ENCODE measurements at places on chromosomes 5 and 9.

DNA sequence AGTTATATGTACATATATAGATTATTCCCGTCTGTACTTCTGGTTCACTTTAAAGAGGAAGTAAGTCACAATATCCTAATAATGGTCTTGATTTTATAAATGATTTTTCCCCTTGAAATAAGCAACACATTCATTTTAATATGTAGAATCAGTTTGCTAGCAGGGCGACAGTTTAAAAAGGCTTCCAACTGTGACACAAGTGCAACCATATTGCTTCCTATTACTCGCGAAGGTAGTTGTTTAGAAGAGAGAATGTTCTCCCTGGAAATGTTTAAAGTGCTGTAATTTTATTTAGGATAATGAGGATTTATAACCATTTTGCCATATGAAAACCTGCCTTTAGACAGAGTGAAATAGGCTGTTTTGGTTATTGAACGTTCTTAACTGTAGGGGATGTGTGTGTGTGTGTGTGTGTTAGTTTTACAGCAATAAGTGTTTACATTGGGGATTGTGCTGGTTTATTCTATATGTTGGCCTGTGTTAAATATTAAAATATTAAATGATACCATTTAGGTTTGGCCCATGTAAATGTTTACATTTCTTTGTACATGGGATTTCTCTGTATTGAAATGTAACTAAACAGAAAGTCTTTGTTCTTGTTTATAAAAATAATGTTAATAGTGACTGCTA, 138.3 kb downstream of the PBX3 start:
- DNase-seq, result no peak

GRCh38 chr9:136886610-136887597, 588 bp downstream of the TRAF2 start:
- DNase-seq, result no peak

DNA sequence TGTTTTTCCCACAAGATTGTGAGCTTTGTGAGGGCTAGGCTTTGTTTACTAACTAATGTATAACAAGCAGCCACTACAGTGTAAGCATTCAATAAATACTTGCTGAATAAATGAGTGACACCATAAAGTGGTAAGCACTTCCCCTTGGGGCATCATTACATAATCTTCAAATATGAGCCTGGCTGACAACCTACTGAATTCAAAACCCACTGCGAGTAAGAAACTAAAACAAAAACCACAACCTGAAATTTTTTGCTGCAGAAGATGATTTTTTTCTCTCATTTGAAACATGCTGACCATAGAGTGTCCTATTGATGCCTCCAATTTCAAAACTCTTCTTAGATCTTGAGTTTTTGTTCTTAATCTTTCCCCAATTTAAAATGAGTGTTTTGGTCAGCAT, 331.3 kb upstream of the CCNG1 start:
- DNase-seq, result no peak

DNA sequence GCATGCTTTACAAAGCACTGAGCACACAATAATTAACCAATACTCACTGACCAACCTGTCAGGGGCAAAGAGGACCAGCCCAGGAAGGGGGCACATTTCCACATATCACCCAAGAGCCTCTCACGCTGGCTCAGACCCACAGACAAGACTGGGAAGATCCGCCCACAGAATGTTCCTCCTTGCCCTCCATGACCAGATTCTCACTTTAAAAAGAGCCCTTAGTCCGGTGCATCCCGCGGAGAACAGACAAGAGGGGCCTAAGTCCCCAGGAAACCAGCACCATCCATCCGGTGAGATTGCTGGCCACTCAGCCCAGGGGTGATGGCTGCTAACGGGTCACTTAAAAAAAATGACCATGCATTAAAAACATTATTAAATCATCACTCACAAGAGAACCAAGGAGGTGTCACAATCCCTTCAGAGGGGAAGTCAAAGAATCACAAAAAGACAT, 32.9 kb downstream of the SEMA4D start:
- DNase-seq, result no peak

DNA sequence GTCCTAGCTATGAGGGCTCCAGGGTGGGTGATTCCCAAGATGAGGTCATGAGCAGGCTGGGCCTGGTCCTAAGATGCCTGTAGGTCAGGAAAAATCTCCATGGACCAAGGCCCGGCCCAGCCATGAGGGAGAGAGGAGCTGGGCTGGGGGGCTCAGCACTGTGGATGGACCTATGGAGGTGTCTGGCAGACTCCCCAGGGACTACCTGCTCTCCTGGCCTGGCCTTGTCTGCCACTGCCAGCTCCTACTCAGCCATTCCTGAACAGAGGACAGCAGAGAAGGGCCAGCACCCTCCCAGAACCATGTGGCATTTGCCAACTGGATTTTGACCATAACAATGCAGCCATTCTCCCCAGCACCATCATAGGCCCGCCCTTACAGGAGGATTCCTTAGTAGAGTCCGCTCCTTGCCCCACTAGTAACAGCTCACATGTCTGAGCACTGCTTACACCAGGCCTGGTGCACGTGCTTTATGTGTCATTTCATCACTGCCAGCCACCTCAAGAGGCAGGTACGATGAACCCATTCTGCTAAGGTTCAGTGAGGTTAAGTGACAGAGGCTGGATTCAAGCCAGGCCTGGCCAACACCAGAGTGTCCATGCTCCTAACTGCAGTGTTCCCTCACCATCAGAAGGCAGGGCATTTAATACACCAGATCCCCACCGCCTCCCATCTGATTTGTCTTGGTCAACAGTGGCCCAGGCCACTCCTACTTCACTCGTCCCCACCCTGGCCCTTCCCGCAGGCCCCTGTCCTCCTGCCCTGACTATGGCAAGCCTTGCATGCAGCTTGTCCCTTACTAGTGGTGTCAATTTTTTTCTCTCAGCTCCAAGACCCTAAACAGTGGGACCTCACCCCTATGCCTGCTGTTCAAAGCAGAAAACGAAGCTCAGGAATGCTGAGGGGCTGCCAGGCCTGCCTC, 669 bp downstream of the IL13 start:
- no peak for DNase-seq

DNA sequence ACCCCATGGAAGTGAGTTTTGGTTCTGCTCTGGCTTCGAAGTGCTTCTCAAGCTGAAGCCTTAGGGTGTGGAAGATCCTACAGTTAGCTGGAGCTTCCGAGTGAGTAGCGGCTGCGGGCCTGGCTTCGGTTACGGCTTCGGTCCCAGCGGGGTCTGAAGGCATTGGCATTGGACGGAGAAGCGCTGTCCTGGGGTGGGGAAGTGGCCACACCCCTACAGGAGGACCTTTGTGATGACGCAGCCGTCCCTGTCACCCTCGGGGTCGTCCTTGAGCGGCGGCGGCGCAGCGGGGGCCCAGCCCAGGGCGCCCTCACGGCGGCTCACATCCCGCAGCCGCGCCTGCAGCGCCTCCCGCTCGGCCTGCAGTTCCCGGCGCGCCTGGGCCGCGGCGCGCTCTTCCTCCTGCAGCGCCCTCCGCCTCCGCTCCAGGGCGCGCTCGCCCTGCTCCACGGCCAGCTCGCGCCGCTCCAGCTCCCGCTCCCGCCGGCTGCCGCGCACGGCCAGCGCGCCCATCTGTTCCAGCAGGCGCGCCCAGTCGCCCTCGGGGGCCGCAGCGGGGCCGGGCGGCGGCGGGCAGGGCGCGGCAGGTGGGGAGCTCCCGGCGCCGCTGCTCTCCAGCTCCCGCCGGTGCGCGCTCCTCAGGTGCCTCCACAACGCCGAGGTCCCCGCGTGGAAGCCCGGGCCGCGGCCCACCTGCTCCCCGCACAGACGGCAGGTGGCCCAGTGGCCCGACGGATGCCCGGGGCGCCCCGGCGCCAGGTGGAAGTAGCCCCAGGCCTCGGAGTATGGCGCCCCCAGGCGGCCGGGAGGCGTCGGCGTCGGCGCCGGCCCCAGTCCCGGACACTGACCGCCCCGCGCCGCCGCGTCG, 9.9 kb downstream of the ZBED3 start:
- no peak for DNase-seq

DNA sequence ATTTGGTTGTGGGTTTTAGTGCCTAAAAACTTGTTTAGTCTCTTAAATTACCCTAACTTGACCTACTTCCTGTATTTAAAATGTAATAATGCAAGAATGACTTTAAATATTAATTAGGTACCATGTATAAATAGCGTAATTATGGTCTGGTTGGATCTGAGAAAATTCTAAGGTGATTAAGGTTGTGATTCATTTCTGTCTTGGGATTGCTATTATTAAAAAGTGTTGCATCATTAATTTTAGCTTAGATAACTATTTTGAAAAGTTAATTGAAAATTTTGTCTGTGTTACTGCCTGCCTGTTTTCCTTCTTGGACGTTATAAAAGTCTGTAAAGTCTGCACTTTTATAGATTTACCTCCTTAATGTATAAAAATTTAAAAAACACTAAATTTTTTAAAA, 11.8 kb downstream of the LRRC70 start:
- no peak for DNase-seq

- no peak for DNase-seq
Observed at GRCh38 chr5:174305241-174305681, 259.8 kb downstream of the NSG2 start.

GRCh38 chr5:13325765-13326164, 618.7 kb downstream of the DNAH5 start:
- no peak for DNase-seq

DNA sequence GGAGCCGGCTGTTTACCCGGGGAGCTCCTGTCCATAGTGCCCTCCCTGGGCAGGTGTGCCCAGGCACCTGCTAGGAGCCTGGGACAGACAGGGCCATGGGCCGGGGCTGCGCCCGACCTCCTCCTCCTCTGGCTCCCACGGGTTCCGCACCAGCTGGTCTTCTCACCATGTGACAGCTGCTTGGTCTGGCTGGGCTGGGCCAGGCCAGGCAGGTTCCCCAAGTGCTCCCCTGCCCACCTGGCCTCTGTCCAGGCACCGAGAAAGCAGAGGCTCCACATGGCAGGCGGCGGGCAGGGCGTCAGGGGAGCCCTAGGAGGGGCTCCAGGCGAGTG, 60.0 kb downstream of the OLFM1 start:
- no peak for DNase-seq

- no peak for DNase-seq
Observed at GRCh38 chr9:93598647-93599241, 22.4 kb downstream of the PHF2 start.
